Daoy (cell line): ENCODE measurements at places on chromosomes 1 and 21. TPM values are rescaled to one million over a fixed set of nuclear protein-coding genes. Genes with fewer than 3 reads are reported as not detected.

DNA sequence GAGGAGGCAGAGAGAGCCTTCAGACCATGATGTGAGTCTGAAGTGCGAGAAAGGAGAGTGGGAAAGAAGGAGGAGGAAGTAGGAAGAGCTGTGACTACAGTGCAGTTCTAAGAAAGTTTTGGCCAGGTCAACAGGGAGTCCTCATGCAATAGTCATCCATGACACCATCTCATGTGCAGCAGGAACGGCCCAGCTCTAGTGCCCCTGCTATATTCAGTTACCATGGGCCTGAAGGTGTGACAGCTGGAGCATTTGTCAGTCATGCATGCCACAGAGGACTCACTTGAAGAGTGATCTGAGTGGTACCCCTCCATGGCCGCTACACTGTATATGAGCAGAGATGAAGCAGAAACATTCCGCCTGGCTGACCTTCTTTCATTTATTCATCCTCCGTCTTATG, 77.9 kb downstream of the OMA1 start:
- no peak for DNase-seq

DNA sequence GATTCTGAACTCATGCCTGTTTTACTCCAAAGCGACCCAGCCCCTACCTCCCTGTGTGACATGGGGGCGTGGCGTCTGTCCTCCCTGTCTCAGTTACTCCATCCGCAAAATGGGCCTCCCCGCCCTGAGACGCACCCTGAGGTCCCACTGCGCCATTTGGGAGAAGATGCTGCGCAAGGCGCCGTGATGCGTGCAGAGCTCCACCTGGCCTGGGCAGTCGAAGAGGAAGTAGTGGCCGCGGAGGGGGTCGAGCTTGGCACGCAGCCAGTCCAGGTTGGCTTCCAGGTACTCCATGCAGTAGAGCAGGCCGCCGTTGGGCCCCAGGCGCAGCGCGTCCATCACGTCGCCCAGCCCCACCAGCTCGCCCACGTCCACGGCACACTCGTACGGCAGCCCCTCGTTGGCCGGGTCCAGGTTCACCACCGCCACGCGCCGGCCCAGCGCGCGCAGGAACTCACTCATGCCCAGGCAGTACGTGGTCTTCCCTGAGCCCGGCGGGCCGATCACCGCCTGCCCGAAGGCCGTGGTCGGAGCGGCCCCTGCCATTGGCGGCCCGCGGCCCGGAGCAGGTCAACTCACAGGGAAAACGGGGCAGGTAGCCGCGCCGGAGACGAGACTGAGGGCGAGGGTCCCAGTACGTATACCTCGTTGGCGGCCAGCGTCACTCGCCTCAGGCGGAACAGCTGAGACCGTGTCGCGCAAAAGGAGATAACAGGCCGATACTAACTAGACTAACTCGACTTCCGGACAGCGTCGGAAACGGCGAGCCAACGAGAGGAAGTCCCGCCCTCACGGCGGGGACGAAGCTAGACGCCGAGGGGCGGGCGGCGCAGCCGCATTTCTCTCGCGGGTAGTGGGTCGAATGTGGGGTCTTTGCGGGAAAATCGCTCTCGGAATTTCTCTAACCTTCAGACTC, at the start of gene GPN2:
TSS of gene GPN2 (minus strand) at position 733 of the 916 bp plus-strand sequence. CDS start at position 546, 187 bp downstream.
- peak; percentile 85 for DNase-seq

DNA sequence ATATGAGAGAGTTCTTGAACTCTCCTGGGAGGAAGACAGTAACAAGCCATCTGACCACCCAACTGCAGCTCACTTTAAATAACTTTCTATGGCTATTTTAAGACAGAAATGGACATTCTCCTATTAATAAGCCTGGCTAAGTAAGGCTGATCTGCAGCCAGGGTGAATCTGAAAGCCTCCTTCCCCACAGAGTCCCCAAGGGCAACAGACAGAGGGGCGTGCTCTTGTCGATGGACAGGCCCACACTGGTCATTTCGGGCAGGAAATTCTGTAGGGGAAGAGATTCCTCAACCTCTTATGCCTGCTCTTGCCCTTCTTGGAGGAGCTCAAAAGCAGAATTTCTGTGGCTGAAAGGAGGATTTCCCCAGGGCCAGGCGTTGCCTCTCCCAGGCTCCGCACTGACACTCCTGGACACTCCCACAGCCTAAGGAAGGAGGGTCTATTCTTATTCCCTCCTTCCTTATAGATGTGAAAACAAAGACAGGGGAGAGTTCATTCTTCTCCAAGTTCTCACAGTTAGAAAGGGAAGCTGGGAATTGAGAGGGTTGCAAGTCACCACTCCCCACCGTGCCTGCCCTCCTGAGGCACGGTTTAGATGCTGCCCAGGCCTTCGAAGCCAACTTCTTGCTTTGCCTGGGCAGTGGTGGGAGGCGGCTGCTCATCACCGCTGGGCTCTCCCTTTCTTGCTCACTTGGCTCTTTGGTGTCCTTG, 17.9 kb upstream of the KANK4 start:
- no peak for DNase-seq

DNA sequence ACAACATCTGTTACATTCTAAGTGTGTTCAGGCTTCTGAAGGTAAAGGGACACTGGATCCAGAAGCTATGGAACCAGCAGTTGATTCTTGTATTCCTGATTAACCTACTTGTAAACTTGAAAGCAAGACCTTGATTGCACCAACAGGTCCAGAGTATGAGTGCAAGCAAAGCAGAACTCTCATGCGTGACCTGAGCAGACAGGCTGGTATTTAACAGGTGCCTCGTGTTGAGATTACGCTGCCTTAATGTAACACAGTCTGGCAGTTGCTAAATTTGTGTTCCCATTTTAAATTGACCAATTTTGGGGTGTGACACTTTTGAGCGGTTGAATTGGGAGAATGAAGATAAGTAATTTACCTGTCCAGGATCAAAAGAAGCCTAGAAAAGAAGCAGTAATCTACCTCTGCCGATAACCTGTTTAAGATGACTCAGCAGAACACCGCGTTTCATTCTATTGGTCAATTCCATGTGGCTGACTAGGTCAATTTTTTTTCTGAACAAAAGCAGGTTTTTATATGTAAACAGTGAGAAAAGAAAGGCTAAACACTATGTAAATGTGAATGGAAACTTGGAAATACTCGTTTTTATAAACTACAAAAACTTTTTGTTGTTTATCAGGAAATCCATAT, 147.6 kb downstream of the DYRK1A start:
- no peak for DNase-seq

The RGS16 gene
- total RNA-seq = 0.91 and 1.6 TPM in 2 replicates
